ENCODE measurements at places on chromosomes 3 and 15.

- DNase-seq: no peak
Observed at GRCh38 chr3:119357190-119357589, 63.0 kb downstream of the ARHGAP31 start.

GRCh38 chr3:4426782-4427344 lies 40.2 kb downstream of the SUMF1 start:
- no peak for DNase-seq

- DNase-seq: no peak
Observed at GRCh38 chr3:102510663-102511062, 75.8 kb downstream of the ZPLD1 start.

DNA sequence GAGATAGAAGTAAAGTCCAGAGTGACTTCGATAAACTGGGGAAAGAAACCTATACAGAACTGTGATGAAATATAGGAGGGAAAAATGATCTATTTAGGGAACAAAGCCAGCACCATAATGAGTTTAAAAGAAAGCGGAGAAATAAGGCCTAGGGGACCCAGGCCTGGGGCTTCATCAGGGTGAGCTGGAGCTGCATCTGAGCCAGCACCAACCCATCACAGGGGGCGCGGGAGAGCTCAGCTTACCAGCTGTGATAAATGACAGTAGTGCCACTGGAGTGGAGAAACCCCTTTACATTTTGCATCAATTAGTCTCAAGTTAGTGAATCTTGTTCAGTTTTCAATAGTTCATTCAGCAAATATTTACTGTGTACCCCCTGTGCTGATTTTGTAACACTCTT lies 21.3 kb downstream of the PODXL2 start:
- DNase-seq: no peak

- no peak for DNase-seq
Observed at GRCh38 chr3:115676336-115676735, 53.0 kb downstream of the GAP43 start.

DNA sequence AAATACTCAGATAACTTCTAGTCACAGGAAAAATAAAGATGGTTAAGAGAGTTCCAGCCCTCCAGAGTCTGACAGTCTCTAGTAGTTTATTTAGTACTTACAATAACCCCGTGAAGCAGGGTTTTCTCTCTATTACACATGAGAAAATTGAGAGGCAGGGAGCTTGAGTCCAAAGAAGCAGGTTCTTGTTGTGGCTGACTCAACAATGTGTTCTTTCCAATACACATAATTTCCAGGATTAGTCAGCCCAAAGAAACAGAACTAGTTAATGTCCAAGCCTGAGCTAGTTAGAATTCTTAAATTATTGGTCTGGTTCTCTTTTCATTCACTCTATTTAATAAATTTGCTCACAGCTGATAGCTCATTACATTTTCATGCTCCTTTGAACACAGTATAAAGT lies 49.9 kb downstream of the ALDH1A2 start:
- DNase-seq: no peak

DNA sequence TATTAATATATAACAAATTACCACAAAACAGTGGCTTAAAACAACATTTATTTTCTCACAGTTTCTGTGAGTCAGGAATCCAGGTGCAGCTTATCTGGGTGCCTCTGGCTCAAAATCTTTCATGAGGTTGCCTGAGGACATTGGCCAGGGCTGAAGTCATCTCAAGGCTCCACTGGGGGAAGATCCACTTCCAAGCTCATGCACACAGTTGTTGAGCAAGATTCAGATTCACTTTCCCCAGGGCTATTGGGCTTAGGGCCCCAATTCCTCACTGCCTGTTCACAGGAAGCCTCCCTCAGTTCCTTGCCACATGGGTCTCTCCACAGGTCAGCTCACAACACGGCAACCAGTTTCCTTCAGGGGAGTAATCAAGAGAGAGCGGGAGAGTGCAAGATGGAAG lies 35.0 kb downstream of the RFTN1 start:
- DNase-seq: no peak

DNA sequence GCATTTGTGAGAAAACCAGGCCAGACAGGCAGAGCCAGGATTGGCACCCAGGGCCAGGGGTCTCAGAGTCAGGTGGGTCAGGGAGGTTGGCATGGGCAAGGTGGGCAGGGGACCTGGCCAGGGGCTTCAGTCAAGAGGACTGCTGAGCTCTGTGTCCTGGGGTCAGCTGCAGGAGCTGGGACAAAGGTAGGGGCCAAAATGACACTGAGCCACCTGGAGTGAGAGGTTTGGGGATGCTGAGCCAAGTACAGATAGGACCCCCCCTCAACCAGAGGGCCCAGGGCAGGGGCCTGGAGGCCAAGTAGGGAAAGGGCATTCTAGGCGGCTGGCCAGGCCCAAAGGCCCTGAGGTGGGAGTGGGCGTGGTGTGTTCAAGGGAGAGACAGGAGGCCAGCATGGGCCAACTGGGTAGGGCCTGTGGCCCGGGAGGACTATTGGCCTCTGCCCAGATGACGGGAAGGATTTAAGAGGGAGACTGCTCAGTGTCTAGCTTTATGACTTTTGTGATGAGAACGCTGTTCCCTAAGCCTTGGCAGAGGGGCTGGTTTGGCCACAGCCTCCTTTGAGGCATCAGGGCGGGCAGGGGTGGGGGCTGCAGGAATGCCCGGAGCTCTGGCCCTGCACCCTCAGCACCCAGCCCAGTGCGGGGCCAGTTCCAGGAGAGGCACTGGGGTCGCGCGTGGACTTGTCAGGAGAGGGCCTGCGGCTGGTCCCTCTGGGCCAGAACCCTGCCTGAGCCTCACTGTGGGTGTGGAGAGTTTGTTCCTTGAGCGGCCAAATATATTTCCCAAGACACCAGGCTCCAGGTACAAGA lies 3.1 kb downstream of the CFAP100 start:
- DNase-seq: no peak

DNA sequence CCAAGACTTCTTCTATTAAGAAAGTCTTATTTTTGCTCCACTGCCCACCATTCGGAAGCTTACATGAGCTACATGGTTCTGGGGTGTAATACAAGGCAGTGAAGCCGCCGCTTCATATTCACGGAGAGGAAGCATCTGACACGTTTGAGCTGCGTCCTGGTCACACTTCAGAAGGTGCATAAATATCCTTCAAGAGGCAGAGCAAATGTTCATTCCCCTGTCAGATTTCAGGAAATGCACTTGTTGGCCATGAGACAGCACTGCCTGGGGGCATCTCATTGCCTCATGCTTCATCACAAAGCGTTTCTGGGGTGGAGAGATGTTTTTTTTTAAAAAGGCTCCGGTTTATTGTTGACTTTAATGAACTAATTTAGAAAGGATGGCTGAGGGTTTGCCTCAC lies 119.9 kb downstream of the CADPS start:
- DNase-seq: no peak

GRCh38 chr3:134367869-134368750 lies 6.1 kb downstream of the AMOTL2 start:
- no peak for DNase-seq

DNA sequence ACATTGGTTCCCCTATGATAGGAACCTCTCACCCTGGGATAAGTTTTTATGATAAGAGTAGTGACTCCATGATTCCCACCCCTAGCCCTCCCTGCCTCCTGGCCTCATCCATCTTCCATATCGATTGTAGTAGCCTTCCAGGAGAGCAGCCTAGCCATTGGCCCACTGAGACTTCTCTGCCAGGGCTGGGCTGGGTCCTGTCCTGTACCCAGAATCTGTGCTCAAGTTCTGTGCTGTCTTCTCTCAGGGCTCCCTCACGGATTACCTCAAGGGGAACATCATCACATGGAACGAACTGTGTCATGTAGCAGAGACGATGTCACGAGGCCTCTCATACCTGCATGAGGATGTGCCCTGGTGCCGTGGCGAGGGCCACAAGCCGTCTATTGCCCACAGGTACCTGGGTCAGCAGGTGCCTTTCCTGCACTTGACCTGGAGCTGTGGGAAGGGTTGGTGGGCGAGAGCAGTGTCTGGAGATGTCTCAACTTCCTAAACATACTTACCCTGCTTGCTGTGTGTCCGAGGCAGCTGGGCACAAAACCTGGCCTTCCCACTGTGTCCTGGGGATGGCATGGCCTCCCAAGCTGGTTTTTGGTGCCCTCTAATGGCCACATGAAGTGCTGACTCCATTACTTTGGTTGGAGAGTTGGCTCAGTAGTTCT lies 16.6 kb upstream of the EXOG start:
- DNase-seq: no peak

DNA sequence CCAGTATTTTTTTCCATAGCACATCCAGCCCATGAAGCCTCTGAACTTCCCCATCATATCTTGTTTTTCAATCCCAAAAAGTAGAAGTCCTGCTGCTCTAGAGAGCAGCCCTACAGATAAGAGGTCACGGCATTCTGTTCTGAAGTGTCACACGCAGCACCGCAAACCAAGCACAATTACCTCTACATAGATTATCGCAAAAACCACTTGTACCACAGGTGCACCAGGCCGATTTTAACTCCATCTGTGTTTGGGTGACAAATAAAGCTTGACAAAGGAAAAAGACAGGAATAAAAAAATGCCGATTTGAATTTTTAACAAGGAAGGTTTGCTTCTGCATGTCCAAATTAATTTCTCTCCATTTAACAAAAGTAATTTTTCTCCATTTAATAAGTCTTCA lies 113.7 kb downstream of the MYO5A start:
- no peak for DNase-seq

DNA sequence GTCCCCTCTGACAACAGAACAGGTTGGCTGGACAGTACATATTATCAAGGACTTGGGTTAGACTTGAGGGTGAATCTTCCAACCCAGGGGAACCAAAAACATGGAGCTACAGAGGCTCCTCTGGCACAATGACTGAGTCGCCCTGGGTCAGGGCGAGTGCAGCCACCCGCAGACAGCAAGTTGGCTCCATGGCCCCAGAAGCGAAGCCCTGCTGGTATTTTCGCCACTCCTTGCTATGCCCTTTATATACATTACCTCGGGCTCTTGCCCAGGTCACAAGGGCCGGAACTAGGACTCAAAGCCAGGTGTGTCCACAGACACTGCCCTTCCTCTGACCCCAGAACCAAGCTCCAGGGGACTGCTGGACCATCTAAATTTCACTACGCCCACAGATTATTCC lies 64.6 kb downstream of the ADCY5 start:
- DNase-seq: no peak

GRCh38 chr3:60598671-60599070 lies 652.6 kb downstream of the FHIT start:
- no peak for DNase-seq

DNA sequence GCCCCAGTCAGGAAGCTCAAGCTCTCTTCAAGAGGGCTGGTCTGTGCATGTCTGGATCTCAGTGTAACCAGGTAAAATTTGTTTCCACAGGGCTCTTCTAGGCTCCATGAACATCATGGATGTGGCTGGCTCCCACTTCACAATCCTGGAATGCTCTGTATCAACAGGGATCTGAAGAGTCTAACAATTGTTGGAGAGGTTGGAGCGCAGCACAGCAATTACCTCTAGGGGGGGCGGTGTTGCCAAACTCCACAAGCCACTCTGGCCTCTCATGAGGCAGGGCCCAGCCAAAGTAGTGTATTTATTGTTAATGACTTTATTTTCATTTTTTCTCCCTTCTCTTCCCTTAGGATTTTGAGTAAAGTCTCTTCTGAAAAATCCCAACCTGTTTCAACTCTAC lies 6.1 kb upstream of the EIF2B5 start:
- no peak for DNase-seq

- no peak for DNase-seq
Observed at GRCh38 chr15:90316139-90316538, 35.9 kb upstream of the ZNF774 start.

- no peak for DNase-seq
Observed at GRCh38 chr3:169387751-169388696, 275.5 kb downstream of the MECOM start.

DNA sequence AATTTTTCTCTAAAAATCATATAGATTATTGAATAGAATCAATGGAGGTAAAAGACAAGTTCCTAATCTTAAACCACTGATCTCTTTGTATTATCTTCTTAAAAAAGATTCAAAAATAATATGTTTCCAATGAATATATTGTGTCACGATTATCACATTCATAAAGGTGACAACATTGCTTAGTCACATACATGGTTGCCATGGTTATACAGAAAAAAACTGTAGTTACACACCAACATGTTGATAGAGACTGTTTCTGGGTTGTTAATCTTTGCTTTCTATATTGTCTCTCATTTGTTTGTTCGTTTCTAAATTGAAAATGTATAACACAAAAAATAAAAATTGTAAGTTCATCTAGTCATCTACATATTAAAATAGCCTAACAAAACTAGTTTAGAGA lies 376.0 kb upstream of the ALCAM start:
- DNase-seq: no peak

DNA sequence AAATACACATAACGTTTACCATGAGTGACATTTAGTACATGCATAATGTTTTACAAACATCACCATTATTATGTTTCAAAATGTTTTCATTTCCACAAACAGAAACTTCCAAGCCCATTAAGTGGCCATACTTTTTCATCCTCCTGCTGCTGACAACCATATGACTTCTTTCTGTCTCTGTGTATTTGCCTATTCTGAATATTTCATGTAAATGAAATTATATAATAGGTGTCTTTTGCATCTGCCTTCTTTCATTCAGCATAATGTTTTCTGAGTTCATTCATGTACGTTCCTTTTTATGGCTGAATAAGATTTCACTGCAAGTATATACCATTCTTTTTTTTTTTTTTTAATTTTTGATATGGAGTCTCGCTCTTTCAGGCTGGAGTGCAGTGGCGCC lies 209.0 kb downstream of the DOCK3 start:
- no peak for DNase-seq

DNA sequence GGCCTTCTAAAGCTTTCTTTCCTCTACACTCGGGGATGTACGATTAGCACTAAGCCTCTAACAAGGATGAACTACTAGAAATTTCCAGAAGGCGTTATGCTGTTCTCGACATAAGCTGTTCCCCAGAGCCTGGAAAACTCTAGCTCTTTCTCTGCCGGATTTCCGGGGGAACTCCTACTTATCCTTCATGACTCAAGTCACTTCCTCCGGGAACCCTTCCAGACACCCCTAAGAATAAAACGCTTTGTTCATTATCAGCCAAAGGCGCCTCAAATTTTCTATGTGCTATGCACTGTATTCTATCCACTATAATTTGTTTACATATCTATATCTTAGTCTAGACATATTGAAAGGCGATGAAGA lies 455 bp upstream of the SNAP23 start:
- DNase-seq: no peak

- DNase-seq: no peak
Observed at GRCh38 chr3:102192575-102192974, 242.2 kb upstream of the ZPLD1 start.

GRCh38 chr3:150703299-150703755 lies 393 bp downstream of the ERICH6 start:
- DNase-seq: no peak

DNA sequence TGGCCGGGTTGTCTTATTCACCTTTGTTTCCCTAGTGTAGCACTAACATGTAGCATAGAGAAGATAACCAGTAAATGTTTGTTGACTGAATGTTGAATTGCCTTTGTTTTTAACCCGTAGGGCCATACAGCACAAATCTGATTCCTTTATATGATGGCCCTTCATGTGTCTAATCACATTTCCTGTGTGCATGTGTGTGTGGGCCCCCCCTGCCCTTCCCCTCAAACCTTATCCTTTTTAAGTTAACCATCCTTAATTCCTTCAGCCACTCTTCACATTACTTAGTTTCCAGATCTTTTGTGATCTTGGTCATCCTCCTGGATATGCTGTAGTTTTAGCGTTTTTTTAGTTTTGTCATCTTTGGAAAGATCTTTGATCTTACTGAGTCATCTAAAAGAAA lies 4.2 kb downstream of the NEO1 start:
- DNase-seq: no peak

GRCh38 chr15:40106203-40107161 lies 2.2 kb downstream of the BMF start:
- no peak for DNase-seq
